ENCODE measurements at places on chromosomes 2 and 18.

- DNase-seq: no peak
Observed at GRCh38 chr2:239963646-239964205, 61.4 kb downstream of the NDUFA10 start.

DNA sequence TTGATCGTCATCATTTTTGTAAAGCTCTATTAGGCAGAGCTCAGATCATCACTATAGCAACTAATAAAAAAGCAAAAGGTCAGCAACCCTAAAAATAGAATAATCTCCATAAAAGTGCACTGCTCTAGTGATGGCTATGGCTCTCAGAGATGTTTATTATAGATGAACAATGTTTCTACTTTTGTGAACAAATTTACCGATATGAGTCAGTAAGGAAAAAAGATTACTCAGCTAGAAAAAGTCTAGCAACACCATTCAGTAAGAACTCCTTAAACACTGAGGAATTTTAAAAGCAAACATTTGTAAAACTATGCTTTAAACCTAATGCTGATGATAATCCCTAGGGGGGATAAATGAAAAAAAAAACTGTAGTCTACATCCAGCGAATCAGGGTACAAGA is 69.6 kb downstream of the ACVR1C start:
- DNase-seq: no peak

DNA sequence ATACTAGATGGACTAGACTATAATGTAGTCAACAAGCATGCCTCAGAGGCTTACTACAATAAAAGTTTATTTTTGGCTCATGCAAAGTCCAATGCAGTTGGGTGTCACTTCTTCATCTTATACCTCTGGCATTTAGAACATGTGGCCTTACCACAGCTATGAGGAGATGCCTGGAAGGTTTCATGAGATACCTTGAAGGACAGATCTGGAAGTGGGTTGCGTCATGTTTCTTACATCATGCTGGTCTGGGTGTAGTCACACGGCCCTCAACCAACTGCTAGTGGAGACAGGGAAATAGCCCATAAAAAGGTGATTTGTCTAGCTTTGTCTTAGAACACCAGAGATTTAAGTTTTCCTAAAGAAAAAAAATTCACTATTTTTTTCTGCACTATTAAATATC is 91.7 kb upstream of the MMADHC start:
- DNase-seq: no peak

- DNase-seq: no peak
Observed at GRCh38 chr2:113032737-113033136, 19.9 kb downstream of the IL36B start.

- DNase-seq: no peak
Observed at GRCh38 chr2:207351171-207351570, 178.6 kb upstream of the CREB1 start.

GRCh38 chr2:221674446-221674845 is 102.3 kb upstream of the EPHA4 start:
- DNase-seq: no peak

DNA sequence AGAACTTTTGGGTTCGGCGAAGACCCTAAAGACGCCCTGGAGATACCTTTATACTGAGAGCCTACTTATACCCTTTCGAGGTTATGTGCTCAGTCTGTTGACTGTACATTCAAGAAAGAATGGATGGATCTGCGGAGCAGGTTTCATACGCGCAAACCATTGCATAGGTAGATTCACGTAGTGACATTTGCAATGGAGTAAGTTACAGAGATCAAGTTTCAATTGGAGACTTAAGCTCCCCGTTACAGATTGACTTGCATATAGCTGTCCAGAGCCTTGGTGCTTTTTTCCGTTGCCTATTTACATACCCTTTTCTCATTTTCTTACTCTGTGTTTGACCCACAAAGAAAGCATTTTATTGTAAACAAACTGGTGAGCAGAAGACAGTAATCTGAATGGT is 923 bp downstream of the PSMD1 start:
- no peak for DNase-seq

- DNase-seq: no peak
Observed at GRCh38 chr2:47118581-47118980, 36.5 kb downstream of the STPG4 start.

- DNase-seq: no peak
Observed at GRCh38 chr2:31079665-31080064, 58.6 kb downstream of the GALNT14 start.

DNA sequence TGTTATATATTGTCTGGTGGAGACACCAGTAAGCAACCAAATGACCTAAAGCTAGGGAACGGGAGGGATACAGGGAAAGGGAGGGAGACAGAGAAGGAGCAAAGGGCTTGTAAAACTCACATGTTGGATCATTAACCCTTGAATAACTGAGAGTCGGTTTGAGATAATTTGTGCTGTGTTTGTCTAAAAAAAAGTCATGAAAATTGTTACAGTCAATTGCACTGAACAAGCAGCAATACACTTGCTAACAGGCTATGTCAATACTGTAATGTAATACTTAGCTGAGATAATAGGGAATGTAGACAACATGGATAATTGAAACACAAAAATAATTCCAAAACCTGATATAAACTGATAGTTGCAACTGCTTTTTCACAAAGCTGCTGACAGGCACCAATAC is 71.3 kb upstream of the ZNF521 start:
- DNase-seq: no peak

DNA sequence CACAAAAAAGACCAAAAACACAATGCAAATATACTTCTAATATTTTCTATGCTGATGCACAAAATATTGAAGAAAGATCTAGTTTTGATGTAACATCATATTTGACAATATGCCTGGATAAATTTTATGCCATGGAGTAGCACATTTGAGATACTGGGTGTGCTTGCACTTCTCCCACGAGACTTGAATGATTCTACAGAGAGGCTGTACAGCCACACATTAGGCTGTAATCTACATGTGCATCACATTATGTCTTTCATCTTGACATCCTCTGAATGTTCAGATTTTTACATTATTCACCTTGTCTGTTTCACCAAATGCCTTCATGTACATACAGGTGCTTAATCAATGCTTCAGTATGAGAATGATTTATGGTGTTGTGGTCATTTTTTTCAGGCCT is 756.4 kb upstream of the CDH7 start:
- no peak for DNase-seq

All from hindlimb muscle (tissue), 1 donor.